Esophagus muscularis mucosa (tissue), 4 donors: ENCODE measurements at places on chromosomes 3 and 15. TPM values are rescaled to one million over a fixed set of nuclear protein-coding genes. Genes with fewer than 3 reads are reported as not detected.

TGM4 gene
- total RNA-seq = not detected

CASR gene
- total RNA-seq = not detected

SATB1 gene
- 87.4 TPM for total RNA-seq

CYP1A2 gene
- not detected for total RNA-seq

GRCh38 chr3:145144361-145144760 is 1016.6 kb downstream of the PLOD2 start:
- H3K27me3 ChIP-seq = no peaks in the 10 kb centered on the region
- DNase-seq = no peak
- H3K4me3 ChIP-seq = no peak overlapping the region

- H3K36me3 ChIP-seq = no peaks in the 10 kb centered on the region
- no peaks in the 10 kb centered on the region for H3K27me3 ChIP-seq
- H3K4me1 ChIP-seq = no peaks in the 10 kb centered on the region
- H3K27ac ChIP-seq = no peak overlapping the region
- DNase-seq = no peak
- no peak overlapping the region for H3K4me3 ChIP-seq
Measured at GRCh38 chr3:176513604-176514003, 683.7 kb downstream of the TBL1XR1 start.

GRCh38 chr15:75436881-75437280 is 14.6 kb downstream of the SIN3A start:
- no peak overlapping the region for H3K4me3 ChIP-seq
- no peak overlapping the region for H3K27ac ChIP-seq
- H3K36me3 ChIP-seq = peaks cover 17% of the 10 kb centered on the region
- no peak for DNase-seq

- H3K27me3 ChIP-seq = no peaks in the 10 kb centered on the region
- peaks cover 9% of the 10 kb centered on the region for H3K4me1 ChIP-seq
- no peaks in the 10 kb centered on the region for H3K36me3 ChIP-seq
Measured at GRCh38 chr3:195099951-195100785, 170.8 kb downstream of the XXYLT1 start.

DNA sequence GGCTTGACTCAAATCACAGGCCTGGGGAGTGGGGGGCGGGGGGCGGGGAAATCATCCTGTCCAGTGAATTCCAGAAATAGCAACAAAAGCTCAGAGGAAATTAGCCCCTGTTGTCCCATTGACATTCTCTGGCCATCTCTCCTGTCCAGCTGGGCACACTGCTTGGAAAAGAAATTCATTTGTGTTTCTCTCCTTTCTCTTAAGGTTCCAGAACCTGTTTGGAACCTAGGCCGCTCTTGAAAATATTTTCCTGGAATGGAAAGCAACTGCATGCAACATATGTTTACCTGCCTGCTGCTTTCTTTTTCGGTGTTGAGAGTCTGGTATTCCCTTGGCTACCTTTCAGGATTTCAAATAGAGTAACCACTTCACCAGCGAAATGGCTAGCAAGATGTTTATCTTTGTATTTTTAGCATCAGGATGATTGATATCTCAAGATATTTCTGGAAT is 169.0 kb downstream of the GHSR start:
- H3K4me3 ChIP-seq = no peak overlapping the region
- no peaks in the 10 kb centered on the region for H3K36me3 ChIP-seq
- no peak for DNase-seq
- H3K27me3 ChIP-seq = no peaks in the 10 kb centered on the region
- H3K4me1 ChIP-seq = peaks cover 59% of the 10 kb centered on the region

DNA sequence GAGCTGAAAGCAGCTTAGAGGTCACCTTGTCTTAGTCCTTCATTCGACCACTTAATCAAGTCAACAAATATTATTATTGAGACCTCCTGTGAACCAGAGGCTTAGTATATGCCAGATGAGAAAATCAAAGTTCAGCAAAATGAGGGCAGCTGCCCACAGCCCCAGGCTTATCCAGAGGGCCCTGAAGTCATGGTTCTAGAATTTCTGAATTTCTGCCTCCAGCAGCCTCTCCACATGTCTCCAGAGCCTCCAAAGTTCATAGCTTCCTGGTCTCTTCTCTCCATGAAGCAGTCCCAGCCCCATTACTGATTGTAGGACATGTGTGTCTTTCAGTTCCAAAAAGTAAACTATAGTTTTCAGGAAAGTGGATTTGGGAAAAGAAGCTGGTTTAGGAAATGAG is 96.9 kb upstream of the TSC22D2 start:
- H3K36me3 ChIP-seq = no peaks in the 10 kb centered on the region
- no peak overlapping the region for H3K4me3 ChIP-seq
- no peaks in the 10 kb centered on the region for H3K27me3 ChIP-seq
- DNase-seq = no peak

DNA sequence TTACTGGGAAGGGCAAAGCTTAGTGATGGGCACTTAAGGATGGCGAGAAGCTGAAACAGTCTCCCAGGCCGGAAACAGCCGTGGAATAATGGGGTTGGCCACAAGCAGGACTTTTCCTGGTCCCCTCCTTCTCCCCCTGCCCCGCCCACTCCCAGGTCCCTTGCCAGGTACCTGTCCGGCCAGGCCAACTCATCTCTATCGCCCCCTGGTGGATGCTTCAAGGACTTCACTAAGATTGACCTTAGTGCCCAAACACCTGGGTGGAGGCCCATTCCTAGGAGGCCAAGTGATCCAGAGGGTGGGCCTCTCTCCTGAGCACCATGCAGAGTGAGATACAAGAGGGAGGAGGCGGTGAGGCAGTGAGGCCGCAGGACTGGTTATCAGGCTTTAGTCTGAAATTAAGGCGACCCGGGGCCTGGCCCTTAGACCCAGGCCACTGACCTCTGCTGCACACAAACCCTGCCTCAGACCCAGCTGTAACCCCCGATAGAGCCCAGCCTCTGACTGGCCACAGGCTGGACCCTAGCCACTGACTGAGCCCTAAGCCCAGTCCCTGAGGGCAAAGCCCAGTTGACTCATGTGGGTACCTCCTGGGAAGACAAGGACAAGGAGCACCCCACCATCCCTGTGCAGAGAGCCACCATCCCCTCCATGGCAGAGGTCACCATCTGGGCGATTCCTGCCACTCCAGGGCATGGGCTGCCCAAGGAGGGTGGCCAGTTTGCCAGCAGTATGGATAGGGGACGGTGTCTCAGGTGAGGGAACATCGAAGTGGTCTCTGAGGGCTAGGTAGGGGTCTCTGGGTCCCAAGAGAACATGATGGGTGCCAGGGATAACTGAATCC is 37.6 kb downstream of the VIPR1 start:
- peaks cover 11% of the 10 kb centered on the region for H3K4me1 ChIP-seq
- H3K36me3 ChIP-seq = no peaks in the 10 kb centered on the region
- H3K27me3 ChIP-seq = no peaks in the 10 kb centered on the region
- H3K27ac ChIP-seq = no peak overlapping the region
- DNase-seq = no peak
- H3K4me3 ChIP-seq = no peak overlapping the region

GRCh38 chr3:73681610-73682009 is 56.9 kb upstream of the PDZRN3 start:
- no peaks in the 10 kb centered on the region for H3K4me1 ChIP-seq
- H3K27ac ChIP-seq = no peak overlapping the region
- H3K4me3 ChIP-seq = no peak overlapping the region
- no peaks in the 10 kb centered on the region for H3K36me3 ChIP-seq
- no peaks in the 10 kb centered on the region for H3K27me3 ChIP-seq

DNA sequence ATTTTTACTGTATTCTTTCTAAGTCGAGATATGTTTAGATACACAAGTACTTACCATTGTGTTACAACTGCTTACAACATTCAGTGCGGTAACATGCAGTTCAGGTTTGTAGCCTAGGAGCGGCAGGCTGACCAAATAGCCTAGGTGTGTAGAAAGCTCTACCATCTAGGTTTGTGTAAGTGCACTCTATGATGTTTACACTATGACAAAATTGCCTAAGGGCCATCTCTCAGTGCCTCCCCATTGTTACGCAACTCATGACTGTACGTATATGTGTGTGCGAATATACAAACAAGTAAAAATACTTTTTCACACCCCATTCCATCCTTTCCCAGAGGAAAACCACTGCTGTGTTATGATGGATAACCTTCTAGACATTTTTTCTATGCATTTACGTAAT is 44.3 kb downstream of the PXYLP1 start:
- H3K4me3 ChIP-seq = no peak overlapping the region
- no peak for DNase-seq
- no peaks in the 10 kb centered on the region for H3K27me3 ChIP-seq

DNA sequence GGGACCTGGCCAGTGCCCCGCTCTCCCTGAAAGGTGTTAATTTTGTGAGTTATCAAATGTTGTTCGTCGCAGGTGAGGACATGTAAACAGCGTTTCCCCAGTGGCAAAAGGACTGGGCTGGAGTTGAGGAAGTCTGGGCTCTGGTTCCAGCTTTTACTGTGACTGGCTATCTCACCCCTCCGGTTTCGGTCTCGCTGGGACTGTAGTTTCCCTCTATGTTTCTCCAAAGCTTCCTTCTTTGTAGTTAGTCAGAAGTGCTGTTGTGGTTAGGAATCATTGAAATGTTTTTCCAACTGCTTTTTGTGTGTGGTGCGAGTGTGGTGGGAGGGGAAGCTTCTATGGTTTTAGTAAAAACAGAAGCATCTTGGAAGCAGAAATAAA is 990 bp upstream of the CLDN1 start:
- no peaks in the 10 kb centered on the region for H3K27me3 ChIP-seq
- no peak overlapping the region for H3K27ac ChIP-seq
- no peaks in the 10 kb centered on the region for H3K36me3 ChIP-seq
- H3K4me1 ChIP-seq = peaks cover 25% of the 10 kb centered on the region

DNA sequence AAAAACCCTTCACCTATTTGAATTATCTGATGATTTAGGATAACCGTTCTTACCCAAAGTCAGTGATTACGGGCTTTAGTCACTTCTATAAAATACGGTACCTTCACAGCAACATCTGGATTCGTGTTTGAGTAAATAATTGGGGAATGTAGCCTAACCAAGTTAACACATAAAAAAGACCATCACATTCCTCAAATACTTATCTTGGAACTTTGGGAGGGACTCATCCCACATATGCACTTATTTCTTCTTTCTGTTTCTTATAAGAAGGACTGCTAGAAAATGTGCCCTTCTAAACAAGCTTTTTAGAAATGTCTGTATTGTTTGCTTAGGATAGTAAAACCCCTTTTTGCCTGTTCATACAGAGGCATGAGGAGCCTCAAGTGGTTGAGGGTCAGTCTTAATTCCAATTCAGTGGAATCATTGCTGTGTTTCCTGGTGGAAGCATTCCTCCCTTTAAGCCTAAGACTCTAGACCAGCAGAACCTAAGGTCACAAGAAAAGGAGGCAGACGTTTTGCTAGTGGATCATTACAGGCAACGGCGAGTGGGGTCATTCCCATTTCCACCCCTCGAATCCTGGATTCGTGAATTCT is 67.5 kb downstream of the TMEM44 start:
- no peak overlapping the region for H3K27ac ChIP-seq
- no peak overlapping the region for H3K4me3 ChIP-seq
- no peaks in the 10 kb centered on the region for H3K36me3 ChIP-seq
- DNase-seq = no peak
- H3K27me3 ChIP-seq = no peaks in the 10 kb centered on the region

DNA sequence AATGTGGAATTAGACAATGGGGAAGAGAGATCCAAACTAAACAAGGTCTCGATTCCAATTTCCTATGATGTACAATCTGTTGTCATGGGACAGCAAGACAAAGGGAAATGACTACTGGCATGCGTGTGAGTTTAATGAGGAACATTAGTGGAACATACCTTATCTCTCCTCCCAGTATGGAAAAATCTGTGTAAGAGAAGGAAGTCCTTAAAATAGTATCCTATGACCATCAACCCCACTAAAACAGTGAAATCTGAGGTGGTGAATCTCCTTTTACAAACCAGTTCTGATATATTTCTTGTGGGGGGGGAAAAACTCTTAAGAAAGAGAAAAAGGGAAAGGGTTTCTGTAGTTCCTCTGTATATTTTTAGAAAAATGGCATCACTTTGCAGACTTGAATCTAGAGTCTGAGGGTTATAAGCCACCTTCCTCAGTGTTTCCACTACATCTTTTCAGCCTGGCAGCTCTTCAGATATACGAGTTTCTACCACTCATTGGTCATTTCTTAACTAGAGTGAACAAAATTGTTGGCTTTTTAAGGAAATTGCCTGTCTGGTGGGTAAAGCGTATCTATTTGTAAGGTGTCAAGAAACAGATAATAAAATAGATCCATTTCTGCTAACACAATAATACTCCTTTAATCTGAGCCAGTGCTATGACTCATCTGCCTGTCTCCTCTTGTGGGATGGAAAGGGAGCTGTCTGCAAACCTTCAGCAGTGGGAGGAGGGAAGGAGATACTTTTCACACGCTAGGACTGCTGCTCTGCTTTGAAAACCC is 3.0 kb upstream of the TNFAIP8L3 start:
- H3K4me1 ChIP-seq = peaks cover 16% of the 10 kb centered on the region
- no peak overlapping the region for H3K4me3 ChIP-seq
- no peaks in the 10 kb centered on the region for H3K27me3 ChIP-seq
- H3K36me3 ChIP-seq = no peaks in the 10 kb centered on the region
- peak overlapping the region; percentile 32 for H3K27ac ChIP-seq

DNA sequence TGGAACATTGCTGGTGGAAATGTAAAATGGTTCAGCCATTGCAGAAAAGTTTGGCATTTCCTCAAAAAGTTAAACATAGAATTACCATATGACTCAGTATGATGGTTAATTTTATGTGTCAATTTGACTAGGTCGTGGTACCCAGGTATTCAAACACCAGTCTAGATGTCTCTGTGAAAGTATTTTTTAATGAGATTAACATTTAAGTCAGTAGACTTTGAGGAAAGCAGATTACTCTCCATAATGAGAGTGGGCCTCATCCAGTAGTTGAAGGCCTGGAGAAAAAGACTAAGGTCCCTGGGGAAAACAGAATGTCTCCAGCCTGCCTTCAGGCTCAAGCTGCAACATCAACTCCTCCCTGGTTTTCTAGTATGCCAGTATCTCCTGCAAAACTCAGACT is 42.3 kb upstream of the TMEM87A start:
- H3K36me3 ChIP-seq = peaks cover 45% of the 10 kb centered on the region
- no peak overlapping the region for H3K27ac ChIP-seq
- no peaks in the 10 kb centered on the region for H3K27me3 ChIP-seq
- DNase-seq = no peak
- H3K4me3 ChIP-seq = no peak overlapping the region

GRCh38 chr3:31213869-31214486 is 318.7 kb upstream of the STT3B start:
- no peaks in the 10 kb centered on the region for H3K27me3 ChIP-seq
- H3K36me3 ChIP-seq = no peaks in the 10 kb centered on the region
- H3K27ac ChIP-seq = no peak overlapping the region
- no peaks in the 10 kb centered on the region for H3K4me1 ChIP-seq
- DNase-seq = no peak
- H3K4me3 ChIP-seq = no peak overlapping the region
